ENCODE measurements at places on chromosomes 3 and 15. TPM values are rescaled to one million over a fixed set of nuclear protein-coding genes. Genes with fewer than 3 reads are reported as not detected.

DNA sequence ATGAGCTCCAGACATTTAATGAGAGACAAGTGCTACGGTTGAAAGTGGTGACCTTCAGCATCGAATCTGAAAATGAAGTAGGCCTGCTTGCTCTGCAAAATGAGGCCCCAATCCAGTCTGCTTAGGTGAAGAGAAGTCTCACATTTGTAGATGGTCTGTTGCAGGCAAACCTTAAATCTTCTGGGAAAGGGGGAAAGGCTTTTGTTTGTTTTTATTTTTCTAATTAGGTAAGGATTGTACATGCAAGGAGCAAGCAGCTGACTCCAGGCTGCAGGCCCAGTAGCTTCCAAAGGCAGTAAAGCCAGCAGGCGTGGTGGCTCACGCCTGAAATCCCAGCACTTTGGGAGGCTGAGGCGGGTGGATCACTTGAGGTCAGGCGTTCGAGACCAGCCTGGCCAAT is 74.3 kb downstream of the HMG20A start:
- H3K27me3 ChIP-seq, result no peaks in the 10 kb centered on the region
- no peak for DNase-seq
- no peak overlapping the region for H3K27ac ChIP-seq
- peaks cover 2% of the 10 kb centered on the region for H3K36me3 ChIP-seq

DNA sequence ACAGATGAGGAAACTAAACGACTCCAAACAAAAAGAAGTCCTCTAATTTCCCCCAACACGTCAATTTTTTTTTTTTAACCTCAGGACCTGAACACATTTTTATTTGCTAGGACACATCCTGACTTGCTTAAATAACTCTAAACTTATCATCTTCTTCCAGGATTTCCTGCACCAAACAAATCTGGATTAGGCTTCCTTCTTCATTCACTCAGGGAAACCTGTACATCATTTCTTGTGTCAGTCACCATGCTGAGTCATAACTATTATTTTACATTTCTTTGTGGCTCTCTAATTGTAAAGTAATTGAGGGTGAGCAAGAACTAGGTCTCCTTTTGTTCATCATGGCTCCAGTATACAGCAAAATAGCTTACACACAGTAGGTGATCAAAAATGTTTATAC is 433.4 kb upstream of the GBE1 start:
- no peak for DNase-seq
- H3K27me3 ChIP-seq, result no peaks in the 10 kb centered on the region
- no peak overlapping the region for H3K27ac ChIP-seq

DNA sequence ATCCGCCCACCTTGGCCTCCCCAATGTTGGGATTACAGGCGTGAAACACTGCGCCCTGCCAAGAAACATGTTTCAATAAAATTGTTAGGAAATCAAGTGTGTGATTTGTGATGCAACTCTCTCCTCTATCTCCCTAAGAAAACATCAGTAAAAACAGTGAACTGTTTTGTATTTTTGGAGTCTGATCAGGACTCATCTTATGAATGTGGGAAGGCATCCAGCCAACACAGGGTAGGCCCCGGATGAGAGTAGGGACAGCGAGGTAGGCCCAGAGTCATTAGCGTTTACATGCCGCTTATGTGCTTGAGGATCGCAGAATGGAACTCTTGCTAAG is 884 bp upstream of the GLYCTK start:
- H3K27ac ChIP-seq, result peak overlapping the region; percentile 100
- no peak for DNase-seq
- H3K27me3 ChIP-seq, result no peaks in the 10 kb centered on the region
- peaks cover 1% of the 10 kb centered on the region for H3K36me3 ChIP-seq
- H3K4me3 ChIP-seq, result peak overlapping the region; percentile 96

DNA sequence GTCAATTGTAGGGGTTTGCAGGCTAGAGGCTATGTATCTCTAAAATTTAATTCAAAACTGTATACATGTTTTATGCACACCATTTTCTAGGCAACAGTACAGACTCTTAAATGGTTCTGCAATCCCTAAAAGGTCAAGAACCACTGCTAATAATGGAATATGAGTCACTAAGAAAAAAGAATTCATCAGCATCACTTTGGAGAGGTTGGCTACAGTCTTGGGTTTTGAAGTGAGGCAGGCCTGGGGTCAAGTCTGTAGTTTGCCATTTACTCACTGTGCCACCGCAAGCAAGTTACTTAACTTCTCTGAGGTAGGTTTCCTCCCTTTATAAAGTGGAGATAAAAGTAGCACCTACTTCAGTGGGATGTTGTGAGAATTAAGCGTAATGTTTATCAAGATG is 33.7 kb downstream of the THRB start:
- no peaks in the 10 kb centered on the region for H3K4me1 ChIP-seq
- H3K36me3 ChIP-seq, result no peaks in the 10 kb centered on the region
- DNase-seq, result no peak
- H3K4me3 ChIP-seq, result no peak overlapping the region

GRCh38 chr3:128152419-128153155 is 694 bp upstream of the EEFSEC start:
- peaks cover 25% of the 10 kb centered on the region for H3K4me1 ChIP-seq
- no peak for DNase-seq
- peaks cover 19% of the 10 kb centered on the region for H3K36me3 ChIP-seq
- peak overlapping the region; percentile 92 for H3K27ac ChIP-seq
- H3K27me3 ChIP-seq, result no peaks in the 10 kb centered on the region
- peak overlapping the region; percentile 84 for H3K4me3 ChIP-seq

DNA sequence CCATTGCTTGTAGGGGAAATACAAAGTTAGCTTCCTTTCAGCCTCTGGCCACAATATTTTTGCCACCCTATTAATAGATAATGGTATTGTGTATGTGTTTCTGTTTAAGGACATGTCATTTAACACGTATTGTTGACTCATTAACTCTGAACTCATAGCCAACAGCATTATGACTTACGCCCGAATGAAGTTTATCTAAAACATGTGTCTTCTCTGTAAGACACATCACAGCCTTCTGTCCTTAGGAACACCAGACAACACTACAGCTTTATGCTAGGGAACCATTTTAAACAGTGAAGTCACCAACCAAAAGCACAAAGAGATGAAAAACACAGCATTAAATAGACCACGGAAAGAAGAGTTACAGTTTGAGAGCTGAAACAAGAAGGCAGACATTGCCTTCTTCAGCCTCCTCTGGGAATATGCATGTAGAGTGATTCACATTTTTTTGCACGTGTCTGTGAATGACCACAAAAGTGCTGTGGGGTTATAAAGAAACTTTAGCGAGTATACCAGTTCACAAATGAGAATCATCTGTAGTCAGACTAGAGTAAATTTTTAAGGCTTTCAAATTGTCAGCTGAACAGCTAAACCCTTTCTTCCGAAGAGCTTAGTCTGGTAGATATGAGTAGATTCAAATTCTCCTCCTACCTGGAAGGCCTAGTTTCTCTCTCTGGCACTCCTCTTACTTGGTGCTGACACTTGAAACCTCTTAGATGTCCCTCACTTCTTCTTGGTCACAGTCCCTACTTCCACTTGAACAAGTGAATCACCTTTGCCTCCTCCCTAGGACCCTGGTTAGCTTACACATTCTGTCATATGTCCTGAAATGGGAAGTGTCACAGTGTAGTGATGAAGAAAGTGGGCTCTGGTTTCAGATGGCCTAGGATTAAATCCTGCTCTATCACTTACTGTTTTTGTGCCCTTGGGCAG is 32.2 kb downstream of the MCTP2 start:
- H3K27me3 ChIP-seq, result no peaks in the 10 kb centered on the region
- no peak overlapping the region for H3K4me3 ChIP-seq
- peaks cover 56% of the 10 kb centered on the region for H3K4me1 ChIP-seq
- peaks cover 56% of the 10 kb centered on the region for H3K36me3 ChIP-seq
- no peak for DNase-seq

Gene PIF1
- total RNA-seq, result 85.5 TPM

GRCh38 chr15:39919748-39920509 is at the start of gene GPR176:
GPR176 (minus strand) TSS chr15:39920266; CDS start chr15:39920026, 240 bp downstream.
- peaks cover 16% of the 10 kb centered on the region for H3K4me1 ChIP-seq
- peak within 1 kb of the TSS; percentile 76 for H3K4me3 ChIP-seq
- DNase-seq, result peak; percentile 44
- peak within 1 kb of the TSS; percentile 24 for H3K27ac ChIP-seq
- peaks cover 65% of the 10 kb centered on the region for H3K27me3 ChIP-seq

Gene SEMA3F
- 0.09 TPM for total RNA-seq

- DNase-seq, result no peak
- peak overlapping the region; percentile 22 for H3K27ac ChIP-seq
- H3K4me1 ChIP-seq, result peaks cover 17% of the 10 kb centered on the region
- peaks cover 18% of the 10 kb centered on the region for H3K36me3 ChIP-seq
- H3K4me3 ChIP-seq, result no peak overlapping the region
- no peaks in the 10 kb centered on the region for H3K27me3 ChIP-seq
Observed at GRCh38 chr3:179769411-179770247, 116.8 kb downstream of the USP13 start.

DNA sequence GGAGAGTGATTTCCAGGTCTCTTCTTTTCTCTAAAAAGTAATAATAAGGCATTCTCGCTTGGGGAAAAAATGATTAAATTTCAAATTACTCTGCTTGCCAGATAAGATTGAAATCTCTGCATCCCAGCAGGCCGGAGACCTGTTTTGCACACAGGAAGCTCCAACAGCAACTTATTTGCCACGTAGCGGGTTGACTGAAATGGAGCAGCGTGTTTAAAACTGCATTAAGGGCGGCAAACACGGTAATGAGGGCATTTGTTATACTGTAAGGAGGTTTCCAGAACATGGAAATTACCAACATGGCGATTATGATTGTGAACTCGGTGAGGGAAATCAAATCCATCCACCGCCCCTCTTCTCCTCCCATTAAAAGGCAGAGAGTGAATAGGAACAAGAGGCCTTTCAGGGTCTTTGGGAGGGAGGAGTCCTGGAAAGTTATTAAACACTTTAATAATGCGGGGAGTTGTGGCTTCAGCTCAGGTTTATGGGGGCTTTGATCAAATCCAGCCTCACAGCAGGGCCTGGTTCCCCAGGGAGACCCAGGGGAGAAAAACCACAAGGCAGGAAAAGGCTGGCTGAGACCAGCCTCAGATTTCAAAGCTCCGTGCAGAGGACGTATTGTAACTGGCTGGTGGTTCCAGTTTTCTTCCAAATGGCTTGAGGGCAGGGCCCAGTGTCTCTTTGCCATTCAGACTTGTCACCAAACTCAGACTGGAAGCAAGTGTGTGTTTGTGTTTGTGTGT is 242.3 kb downstream of the TLE3 start:
- no peaks in the 10 kb centered on the region for H3K36me3 ChIP-seq
- no peak overlapping the region for H3K27ac ChIP-seq
- no peak overlapping the region for H3K4me3 ChIP-seq
- peaks cover 3% of the 10 kb centered on the region for H3K27me3 ChIP-seq

- no peaks in the 10 kb centered on the region for H3K4me1 ChIP-seq
- DNase-seq, result no peak
- no peak overlapping the region for H3K27ac ChIP-seq
- H3K27me3 ChIP-seq, result no peaks in the 10 kb centered on the region
- no peaks in the 10 kb centered on the region for H3K36me3 ChIP-seq
- no peak overlapping the region for H3K4me3 ChIP-seq
Observed at GRCh38 chr3:132804498-132804897, 82.3 kb upstream of the NPHP3 start.

DNA sequence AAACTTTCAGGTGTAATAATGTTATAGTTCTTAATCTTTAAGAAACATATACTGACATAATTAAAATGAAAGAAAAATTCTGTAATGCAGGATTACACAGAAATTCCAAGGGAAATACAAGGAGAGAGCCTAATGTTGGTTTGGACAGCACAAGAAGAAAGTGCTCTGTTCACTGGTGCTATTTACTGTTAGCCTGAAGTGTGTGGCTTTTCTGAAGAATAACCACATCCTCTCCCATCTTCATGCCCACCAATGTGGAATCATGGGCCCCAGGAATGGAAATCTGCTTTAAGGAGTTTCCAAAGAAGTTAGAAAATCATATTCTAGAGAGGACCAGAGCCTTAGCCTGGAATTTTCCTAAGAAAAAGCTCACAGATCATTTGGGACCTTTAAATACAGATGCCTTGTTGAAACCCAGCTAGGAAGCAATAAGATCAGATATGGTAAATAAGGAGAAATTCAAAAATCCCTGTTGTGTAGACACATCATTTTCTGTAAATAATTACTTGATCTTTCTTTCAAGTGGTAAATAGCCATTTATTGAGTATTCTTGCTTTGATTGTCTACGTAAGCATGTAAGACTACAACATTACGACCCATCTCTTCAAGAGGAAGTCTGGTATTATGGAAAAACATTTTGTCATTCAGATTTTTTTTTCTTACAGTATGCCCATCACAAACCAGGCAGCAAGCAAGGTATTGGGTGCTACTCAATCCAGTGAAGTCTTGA is 10.3 kb upstream of the USP50 start:
- no peak for DNase-seq
- H3K36me3 ChIP-seq, result peaks cover 30% of the 10 kb centered on the region
- H3K27ac ChIP-seq, result no peak overlapping the region
- no peaks in the 10 kb centered on the region for H3K27me3 ChIP-seq

GRCh38 chr3:187942658-187943241 is 197.5 kb upstream of the BCL6 start:
- H3K27me3 ChIP-seq, result peaks cover 48% of the 10 kb centered on the region
- H3K27ac ChIP-seq, result no peak overlapping the region
- peaks cover under 1% of the 10 kb centered on the region for H3K36me3 ChIP-seq
- DNase-seq, result no peak
- no peak overlapping the region for H3K4me3 ChIP-seq

GRCh38 chr3:172279191-172279640 is 169.0 kb downstream of the GHSR start:
- H3K27ac ChIP-seq, result no peak overlapping the region
- no peak overlapping the region for H3K4me3 ChIP-seq
- no peaks in the 10 kb centered on the region for H3K27me3 ChIP-seq

GRCh38 chr15:91304210-91304609 is 204.2 kb downstream of the SV2B start:
- H3K4me3 ChIP-seq, result no peak overlapping the region
- H3K4me1 ChIP-seq, result peaks cover 20% of the 10 kb centered on the region
- no peaks in the 10 kb centered on the region for H3K36me3 ChIP-seq
- no peak for DNase-seq
- no peak overlapping the region for H3K27ac ChIP-seq

DNA sequence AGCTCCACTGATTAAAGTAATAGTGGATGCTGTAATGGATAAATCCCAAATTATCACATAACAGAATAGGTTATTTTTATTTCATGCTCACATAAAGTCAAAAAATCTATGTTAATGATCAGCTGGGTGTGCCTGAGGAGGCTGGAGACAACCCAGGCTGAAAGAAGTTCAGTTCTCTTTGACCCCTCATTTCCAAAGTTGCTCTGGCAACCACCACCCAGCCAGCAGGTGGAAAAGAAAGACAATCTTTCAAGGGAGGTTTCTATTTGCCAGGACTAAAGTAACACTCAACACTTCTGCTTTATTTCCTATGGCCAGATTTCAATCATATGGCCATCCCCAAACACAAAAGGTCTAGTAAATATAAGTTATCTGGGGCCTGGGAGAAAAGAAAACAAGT is 48.8 kb upstream of the ANKRD28 start:
- no peaks in the 10 kb centered on the region for H3K27me3 ChIP-seq
- no peak overlapping the region for H3K4me3 ChIP-seq
- H3K36me3 ChIP-seq, result peaks cover 27% of the 10 kb centered on the region
- peaks cover 1% of the 10 kb centered on the region for H3K4me1 ChIP-seq

GRCh38 chr3:127413871-127414270 is 126.0 kb upstream of the PRR20G start:
- DNase-seq, result peak; percentile 22
- H3K27ac ChIP-seq, result no peak overlapping the region
- H3K27me3 ChIP-seq, result peaks cover 48% of the 10 kb centered on the region
- no peaks in the 10 kb centered on the region for H3K36me3 ChIP-seq

GRCh38 chr3:143429628-143430514 is 310.3 kb downstream of the CHST2 start:
- no peak overlapping the region for H3K27ac ChIP-seq
- no peaks in the 10 kb centered on the region for H3K36me3 ChIP-seq
- H3K27me3 ChIP-seq, result no peaks in the 10 kb centered on the region
- no peak overlapping the region for H3K4me3 ChIP-seq
- no peaks in the 10 kb centered on the region for H3K4me1 ChIP-seq

- peaks cover 67% of the 10 kb centered on the region for H3K4me1 ChIP-seq
- H3K36me3 ChIP-seq, result peaks cover 4% of the 10 kb centered on the region
- peaks cover 15% of the 10 kb centered on the region for H3K27me3 ChIP-seq
- peak overlapping the region; percentile 78 for H3K27ac ChIP-seq
Observed at GRCh38 chr3:149579161-149579560, 78.7 kb downstream of the WWTR1 start.
